ENCODE measurements at places on chromosomes 11 and 22.

- no peak for DNase-seq
Measured at GRCh38 chr22:47123827-47124442, 361.5 kb downstream of the TBC1D22A start.

DNA sequence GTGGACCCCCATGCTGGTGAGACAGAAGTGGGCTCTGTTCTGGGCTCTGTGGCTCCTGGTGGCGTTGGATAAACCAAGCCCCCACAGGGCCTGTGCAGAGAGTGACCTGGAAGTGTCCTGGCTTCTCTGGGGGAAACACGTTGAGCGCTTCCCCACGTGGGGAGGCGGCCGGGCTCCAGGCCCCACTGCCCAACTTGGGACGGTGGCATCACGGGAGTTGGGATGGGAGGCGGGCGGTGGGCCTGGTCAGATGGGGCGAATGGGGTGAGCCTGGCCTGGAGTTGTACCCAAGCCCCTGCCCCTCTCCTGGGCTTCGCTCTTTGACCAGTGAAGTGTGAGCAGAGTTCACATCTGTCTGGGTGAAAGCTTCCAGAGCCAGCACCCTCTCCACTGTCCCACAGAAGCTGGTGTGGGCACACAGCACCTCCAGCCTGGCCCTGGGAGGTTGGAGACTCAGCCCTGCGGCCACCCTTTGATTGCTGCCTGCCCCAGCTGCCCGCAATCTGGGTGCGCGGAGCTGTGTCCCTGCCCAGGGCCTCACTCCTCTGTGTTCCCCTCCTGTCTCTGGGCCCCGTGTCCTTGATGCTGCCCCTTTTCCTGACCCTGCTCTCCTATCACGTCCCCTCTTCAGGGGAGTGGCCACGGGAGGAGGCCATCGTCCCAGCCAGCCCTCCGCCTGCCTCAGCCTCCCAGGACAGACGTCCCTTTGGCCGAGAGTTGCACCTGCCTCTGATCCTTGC lies 14.2 kb downstream of the BRSK2 start:
- DNase-seq, result no peak

GRCh38 chr11:125621995-125622394 lies 3.0 kb upstream of the CHEK1 start:
- no peak for DNase-seq

GRCh38 chr22:23264610-23265367 lies 84.5 kb downstream of the BCR start:
- DNase-seq, result no peak

DNA sequence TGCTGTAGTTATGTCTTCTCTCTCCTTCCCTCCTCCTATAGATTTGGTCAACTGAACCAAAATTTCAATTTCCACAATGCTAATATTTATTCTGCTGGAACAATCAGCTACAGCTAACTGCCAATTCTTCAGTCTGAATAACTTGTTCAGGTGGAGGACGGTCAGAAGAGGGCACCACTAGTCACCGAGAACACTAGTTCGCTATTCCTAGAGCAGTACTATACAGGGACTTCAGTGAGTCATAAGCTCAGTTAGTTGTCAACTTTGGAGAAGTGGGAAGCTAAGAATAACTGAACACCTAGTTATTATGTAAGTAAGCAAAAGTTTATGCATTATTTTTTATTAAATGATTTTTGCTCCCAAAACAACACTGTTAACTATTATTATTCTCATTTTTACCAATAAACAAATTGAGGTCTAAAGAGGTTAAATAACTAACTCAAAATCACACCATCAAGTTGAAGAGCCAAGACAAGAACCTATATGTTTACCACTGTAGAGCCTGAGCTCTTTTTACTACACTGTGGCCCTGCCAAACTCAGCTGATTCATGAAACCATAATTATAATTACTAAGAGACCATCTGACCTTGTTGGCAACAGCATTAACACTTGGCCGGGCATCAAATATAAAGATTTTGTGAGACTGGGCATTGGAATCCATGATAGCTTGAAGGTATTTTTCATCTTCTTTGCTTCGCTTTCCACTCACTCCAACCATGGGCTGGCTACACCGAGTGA lies 59.0 kb downstream of the CEP57 start:
- DNase-seq, result peak; percentile 78

DNA sequence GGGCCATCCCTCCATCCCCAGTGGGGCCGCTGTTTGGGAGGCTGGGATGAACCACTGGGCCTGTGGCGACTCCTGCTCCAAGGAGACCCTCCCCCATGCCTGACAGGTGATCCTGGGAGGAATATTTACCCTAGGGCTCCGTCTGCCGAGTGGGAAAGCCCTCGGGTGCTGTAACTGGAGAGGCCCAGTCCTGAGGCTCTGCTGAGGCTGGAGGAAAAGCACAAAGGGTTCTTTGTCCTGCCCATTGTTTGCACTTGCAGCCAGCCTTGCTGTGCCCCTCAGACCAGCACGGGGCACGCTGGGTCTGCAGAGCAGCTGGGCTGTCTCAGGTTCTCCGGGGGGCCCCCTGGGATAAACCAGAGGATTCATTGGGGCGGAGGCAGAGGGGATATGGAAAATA lies 321.1 kb downstream of the MN1 start:
- DNase-seq, result peak; percentile 91

DNA sequence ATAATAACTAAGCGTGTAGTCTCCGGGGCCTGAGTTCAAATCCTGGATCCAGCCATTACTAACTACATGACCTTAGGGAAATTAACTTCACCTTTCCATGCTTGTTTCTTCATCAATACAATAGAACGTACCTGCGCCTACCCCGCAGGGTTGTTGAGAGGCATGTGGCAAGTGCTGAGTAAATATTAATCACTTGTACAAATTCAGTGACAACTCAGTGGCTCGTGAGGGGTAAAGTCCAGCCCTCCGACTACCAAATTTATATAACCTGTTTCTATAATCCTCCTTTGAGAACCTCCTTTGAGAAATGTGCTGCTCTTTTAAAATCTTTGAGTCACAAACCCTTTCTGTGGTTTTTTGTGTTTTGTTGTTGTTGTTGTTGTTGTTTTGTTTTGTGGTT lies 49.8 kb downstream of the FEZ1 start:
- DNase-seq, result no peak

GRCh38 chr11:101096036-101096704 lies 33.4 kb downstream of the PGR start:
- DNase-seq, result no peak

GRCh38 chr11:89436071-89436470 lies 55.1 kb downstream of the NOX4 start:
- no peak for DNase-seq

DNA sequence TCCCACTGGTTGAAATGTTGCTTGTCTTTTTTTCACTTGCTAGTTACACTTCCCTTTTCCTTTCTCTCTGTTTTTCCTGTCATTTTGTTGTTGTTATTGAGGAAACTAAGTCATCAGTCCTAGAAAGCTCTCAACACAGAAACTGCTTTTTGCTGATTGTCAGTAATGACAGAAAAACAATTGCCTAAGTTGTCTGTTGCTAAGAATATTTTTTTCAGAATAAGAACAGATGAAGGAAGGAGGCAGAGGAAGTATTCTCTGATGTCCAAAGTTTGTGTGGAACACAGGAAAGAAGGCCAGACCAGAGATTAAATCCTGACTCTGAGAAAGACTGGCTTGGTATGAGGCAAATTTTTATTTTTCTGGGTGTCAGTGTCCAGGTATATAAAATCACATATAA lies 163.3 kb downstream of the CASP12 start:
- no peak for DNase-seq

- no peak for DNase-seq
Measured at GRCh38 chr22:18071968-18072310, 5.9 kb upstream of the PEX26 start.

DNA sequence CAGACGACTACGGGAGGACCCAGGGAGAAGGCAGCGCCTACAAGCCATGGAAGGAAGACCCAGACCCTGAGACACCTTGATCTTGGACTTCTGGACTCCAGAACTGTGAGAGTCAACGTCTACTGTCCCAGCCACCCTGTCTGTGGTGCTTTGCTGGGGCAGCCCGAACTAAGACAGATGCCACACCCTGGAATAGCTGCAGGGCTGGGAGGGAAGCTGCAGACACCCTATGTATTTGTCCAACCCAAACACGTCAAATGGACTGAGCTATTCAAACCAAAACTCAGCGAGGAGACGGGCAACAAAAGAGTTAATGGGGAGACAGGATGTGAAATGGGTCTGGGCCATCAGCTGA lies 169.3 kb downstream of the CTTN start:
- no peak for DNase-seq

- DNase-seq, result no peak
Measured at GRCh38 chr22:39656495-39657490, 86.2 kb downstream of the CACNA1I start.

GRCh38 chr11:112801025-112801816 lies 160.0 kb upstream of the NCAM1 start:
- DNase-seq, result no peak

GRCh38 chr22:23237201-23237798 lies 57.0 kb downstream of the BCR start:
- DNase-seq, result no peak

- DNase-seq, result peak; percentile 11
Measured at GRCh38 chr11:119774172-119774763, 45.3 kb upstream of the NECTIN1 start.

DNA sequence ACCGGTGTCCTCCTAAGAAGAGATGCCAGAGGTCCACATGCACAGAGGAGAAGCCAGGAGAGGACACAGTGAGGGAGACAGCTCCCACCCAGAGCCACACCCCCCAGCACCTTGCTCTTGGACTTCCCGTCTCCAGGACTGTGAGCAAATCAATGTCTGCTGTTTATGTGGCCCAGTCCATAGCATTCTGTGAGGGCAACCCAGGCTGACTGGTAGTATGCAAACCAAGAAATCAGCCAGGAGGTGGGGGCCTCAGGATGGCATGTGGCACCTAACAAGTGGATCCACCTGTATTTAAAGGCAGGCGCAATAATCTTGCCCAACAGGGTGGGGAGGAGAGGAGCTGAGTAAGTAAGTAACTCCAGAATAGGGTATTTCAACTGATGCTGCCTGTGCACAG lies 136.4 kb downstream of the BRD1 start:
- no peak for DNase-seq

DNA sequence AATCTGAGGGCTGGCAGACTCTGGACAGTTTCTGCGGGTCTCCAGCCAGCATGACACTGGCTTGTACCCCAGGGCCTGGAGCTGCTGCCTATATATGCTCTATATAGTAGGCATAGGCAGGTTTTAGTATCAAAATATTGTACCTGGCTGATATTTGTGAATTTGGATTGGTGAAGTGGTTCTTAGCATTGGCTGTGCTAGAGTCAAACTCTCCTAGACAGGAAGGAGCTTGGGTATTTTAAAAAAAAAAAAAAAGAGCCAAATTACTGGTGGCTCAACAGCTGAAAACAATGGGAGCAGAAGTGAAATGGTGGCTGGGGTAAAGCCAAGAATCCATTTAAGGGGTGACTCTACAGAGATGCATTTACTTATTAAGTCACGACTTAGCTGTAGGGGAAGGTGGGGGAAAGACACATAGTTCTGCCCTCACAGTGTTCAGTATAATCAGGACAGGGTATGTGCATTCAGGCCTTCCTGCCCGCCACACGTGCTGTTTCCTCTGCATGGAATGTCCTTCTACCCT lies 11.0 kb upstream of the MTFP1 start:
- DNase-seq, result no peak

DNA sequence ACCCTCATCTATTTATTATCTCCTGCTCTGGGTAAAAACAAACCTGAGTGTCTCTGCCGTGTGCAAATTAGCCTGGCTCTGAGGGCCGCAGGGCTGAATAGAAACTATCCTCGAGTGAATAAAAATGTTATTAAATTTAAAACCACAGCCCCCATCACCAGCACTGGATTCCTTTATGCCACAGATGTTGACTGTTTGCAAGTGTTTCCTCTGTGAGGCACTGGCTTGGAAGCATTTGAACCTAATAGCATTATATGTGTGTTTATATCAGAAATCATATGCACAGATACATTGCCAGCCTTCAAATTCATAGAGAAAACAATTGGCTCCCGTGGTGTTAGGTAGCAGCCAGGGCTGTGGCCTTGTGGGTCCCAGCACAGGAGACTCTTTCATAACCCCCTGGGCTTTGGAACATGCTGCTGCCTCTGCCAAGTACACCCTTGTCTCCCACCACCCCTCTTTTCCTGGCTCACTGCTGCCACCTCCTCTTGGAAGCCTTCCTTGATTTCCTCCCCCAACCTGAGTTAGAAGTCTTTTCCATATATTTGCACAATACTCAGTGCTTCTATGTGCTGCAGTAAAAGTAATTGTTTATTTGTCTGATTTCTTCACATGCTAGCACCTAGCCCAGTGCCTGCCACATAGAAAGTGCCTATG lies 294.4 kb downstream of the DDX10 start:
- no peak for DNase-seq

DNA sequence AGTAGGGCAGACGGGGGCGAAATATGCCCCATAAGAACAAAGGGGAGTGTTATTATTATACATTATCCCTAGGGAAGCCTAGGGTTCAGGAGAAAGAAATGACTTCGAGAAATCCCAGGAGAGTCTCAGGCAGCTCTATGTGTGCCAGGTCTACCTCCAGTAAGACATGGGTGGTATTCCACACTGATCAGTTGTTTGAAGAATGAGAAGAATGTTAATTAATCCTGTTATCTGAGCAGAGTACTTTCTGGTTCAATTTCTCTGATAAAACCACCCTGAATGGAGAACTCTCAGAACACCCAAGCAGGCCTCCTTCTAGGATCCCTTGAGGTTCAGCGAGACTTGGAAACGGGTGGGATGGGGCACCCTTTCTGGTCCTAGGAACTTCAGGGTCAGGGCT lies 46.2 kb downstream of the PRR5L start:
- no peak for DNase-seq

DNA sequence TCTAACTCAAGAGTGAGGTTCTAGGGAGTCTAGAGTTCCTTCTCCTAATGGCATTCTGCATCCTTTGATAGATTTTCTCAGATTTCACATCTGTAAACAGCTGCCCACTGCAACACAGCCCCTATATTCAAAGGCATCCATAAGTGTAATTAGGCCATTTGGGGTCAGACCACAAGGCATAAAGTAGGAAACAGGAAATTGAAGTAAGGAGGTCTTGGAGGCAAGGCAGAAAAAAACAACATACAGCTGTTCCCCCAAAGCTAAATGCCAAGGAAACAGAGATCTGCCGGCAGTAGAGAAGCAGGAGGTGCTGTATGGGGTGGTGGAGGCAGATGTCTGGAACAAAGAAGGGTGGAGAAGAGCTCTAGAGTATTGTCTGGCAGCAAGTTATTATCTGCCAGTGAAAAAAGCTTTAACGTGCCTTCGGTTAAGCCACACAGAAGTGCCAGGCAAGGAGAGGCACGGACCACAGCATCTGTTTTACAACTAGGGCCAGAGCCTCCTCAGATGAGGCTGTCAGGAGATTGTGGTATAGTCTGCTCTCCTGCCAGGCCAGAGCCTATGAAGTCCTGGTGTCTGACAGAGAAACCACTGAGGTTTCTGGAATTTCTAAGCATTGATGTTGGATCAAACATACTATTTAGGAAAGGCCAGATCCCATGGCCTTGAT lies 100.2 kb upstream of the CHRM4 start:
- DNase-seq, result no peak

- peak; percentile 70 for DNase-seq
Measured at GRCh38 chr11:6405052-6405667, 13.7 kb downstream of the APBB1 start.

GRCh38 chr11:133829566-133829965 lies 15.7 kb downstream of the SPATA19 start:
- no peak for DNase-seq
